Stimulated activated CD4-positive, alpha-beta T cell treated with anti-CD3 and anti-CD28 coated beads, Interleukin-1b, Interleukin-23, amount 100 ng/mL, for 48 hours (primary cell): ENCODE measurements at places on chromosomes 2 and 18.

GRCh38 chr2:67985586-67985985 is 77.2 kb downstream of the C1D start:
- DNase-seq = no peak

- DNase-seq = no peak
These were observed 100.3 kb downstream of the DPP10 start for GRCh38 chr2:114542695-114543094.

- DNase-seq = peak; percentile 62
These were observed 73.9 kb downstream of the ARL4C start for GRCh38 chr2:234422981-234423431.

DNA sequence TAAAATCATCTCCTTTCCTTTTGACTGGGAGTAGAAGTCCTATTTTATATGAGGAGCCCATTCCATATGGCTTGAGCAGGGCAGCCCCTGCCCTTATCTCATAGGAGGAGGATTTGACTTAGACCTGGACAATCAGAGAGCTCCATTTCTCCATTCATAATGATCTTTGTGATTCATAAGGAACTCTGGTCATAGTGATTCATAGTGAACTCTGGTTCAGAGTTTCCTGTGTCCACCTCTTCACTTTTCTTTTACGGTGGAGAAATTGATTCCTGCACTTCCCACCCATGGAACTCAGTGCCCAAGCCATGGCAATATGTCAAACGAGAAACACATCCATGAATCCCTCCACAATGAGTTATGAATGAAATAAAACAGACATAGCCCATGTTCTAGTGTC is 12.8 kb upstream of the MYO3B start:
- no peak for DNase-seq

DNA sequence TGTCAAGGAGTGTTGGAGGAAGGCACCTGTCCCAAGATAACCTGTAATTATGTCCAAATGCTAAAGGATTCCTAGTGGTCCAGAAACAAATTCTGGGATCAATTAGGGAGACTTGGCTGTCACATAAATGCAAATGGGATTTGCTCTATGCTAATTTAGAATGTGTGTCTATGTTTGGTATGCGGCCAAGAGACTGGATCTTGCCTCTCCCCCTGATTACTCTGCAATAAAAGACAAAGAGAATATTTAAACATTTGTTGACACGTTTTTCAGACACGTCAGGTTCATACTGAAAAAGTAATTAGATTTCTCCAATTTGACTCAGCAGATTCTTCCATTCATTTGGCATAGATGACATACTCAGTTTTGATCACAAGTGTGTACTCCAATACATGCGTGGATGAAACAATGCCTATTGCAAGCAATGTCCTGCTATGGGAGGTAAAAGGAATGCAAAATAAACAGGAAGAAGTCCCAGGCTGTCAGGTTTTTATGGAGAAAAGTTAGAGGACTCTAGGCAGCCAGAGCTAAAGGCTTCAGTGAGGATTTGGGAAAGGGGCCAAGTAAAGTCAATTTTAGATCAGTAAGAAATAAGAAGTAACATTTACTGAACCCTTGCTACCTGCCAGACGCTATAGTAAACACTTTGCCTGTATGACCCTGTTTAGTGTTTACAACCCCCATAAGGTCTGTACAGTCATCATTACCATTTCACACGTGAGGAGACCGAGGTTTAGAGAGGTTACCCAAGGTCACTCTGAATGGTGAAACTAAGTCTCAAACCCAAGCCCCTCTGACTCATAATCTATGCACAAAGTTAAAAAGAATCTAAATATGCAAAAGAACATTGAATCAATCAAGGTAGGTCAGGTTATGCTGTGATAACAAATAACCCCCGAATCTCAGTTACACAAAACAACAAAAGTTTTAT is 7.8 kb downstream of the ANTXR1 start:
- no peak for DNase-seq

DNA sequence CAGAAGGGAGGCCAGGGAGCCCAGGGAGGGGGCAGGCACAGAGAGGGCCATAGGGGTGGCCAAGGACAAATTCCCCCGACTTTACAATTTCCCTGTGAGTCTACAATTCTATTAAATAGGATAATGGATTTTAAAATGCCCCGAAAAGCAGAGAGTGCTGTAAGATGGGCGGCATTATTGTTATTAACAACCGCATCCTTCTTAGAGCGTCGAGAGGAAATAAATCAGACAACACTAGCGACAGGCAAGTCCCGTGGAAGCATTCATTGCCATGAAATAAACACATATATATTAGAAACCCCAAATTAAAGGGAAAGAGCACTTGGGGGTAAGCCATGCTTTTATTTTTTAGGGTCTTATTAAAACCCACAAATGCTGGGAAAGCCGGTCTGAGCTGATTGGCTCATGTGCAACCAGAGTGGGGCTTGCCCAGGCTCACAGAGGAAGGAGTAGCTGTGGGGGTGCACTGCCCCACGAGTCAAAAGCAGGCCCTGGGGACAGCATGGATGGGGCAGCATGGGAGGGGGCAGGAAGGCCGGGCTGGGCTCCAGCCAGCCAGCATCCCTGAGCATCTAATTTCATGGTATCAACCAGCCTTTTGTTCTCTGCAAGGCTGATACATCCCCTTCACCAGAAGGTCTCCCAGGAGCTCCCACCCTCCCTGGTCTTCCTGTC is 187.1 kb downstream of the CELF4 start:
- DNase-seq = no peak

DNA sequence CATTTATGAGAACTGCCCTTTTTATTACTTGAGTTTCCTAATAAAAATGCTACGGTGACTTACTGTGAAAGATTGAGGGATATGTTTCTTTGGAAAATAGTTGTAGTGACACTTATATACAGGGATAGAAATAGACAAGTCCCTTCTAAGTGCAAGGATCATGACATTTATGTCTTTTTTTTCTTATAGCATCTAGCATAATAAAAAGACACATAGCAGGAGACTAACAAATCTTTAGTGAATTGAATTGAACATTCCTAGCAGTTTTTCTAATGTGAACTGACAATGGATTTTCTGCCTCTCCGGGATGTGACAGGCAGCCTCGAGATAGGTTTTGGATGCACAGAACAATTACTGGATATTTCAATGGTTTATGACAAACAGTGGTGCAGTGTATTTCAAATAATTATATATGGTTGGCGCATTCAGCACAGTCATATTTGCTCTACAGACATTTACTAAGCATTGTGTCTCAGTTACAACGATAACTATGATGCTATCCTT is 562.8 kb downstream of the ADCYAP1 start:
- no peak for DNase-seq

- no peak for DNase-seq
These were observed 522.9 kb upstream of the TNP1 start for GRCh38 chr2:217382794-217383193.

GRCh38 chr2:62540408-62541168 is 34.6 kb upstream of the TMEM17 start:
- DNase-seq = no peak

DNA sequence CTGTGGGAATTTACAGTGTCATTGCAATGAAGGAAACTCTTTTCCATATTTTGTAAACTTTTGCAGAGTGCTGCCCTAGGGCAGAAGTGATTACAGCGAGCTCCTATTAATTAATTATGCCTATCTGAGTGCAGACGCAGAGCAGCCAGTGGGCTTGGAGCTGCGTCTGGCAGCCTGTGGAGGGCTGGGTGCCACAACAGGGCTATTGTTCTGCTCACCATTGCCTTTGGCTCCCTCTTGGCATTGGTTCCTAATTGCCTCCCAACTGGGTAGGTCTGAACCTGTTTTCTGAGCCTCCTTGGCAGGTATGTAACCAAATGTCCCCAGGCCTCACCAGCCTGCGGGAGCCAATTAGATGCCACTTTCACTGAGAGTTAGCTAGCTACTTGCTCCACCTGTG is 25.6 kb upstream of the ITGB6 start:
- DNase-seq = no peak

- no peak for DNase-seq
These were observed 209.5 kb upstream of the TWIST2 start for GRCh38 chr2:238638100-238638981.

DNA sequence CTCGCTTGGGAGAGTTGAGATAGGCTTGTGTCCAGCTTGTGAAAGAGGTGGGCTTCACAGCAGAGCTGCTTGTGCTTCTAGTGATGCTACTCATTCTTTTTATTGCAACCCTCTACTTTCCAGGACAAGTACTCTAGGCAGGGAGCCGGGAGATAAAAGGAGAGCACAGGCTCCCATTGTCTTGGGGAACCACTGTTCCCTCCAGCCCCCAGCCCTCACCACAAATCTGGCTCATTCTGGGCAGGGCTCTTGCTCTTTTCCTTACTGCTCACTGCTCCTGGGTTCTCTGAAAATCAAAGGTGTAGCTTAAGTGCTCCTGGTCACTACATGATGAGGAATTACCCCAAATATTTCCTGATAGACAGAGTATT is 81.4 kb downstream of the CABYR start:
- DNase-seq = no peak

- no peak for DNase-seq
These were observed 28.5 kb downstream of the SERPINB11 start for GRCh38 chr18:63731215-63731614.

GRCh38 chr2:198371921-198372543 is 567.6 kb downstream of the PLCL1 start:
- DNase-seq = no peak

- no peak for DNase-seq
These were observed 27.1 kb downstream of the MCFD2 start for GRCh38 chr2:46888421-46888952.

GRCh38 chr2:103879101-103879500 is 974.8 kb upstream of the POU3F3 start:
- no peak for DNase-seq

- DNase-seq = no peak
These were observed 518.4 kb upstream of the SPHKAP start for GRCh38 chr2:228699888-228700287.

DNA sequence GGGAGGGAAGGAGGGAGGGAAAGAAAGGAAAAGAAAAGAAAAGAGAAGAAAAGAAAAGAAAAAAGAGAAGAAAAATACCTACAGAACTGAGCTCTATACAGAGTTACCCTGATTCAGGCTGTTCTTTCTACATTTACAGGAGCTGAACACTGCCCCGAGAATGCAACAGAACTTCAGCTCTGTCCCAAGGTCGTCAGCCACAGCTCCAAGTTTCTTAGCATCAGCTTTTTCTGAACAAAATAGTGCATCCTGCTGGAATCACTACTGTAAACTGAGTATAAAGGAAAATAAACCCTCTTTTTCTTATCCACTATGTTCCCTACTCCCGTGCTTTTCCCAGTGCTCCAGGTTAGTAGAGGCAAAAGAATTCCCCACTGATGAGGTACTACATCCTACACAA is 4.7 kb upstream of the PPP4R1 start:
- no peak for DNase-seq

DNA sequence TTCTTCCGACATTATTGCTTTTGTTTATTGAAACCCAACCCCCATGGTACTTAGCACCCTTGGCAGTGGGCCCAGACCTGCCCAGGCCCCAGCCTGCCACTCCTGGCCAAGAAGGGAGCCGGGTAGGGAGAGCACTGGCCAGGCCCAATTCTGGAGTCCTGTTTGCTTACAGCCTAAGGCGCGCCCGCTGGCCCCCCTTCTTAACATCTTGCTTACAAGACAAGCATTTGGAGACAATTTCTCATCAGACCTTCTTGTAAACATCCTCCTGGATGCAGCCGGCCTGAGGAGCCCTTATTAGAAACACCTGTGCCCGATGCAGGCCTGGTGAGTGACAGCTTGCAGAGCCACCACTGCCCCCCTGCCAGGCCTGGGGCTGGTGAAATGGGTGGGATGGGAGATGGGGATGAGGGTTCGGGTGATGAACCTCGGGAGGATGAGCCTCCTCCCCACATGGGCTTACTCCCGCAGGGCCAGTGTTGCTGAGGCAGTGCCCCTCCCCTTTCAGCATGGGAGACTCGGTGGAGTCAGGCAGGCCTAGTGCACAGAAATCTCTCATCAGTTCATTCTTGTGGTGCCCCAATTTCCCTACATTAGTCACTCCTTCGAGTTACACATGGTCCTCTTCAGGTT is 217.5 kb downstream of the CYP26B1 start:
- DNase-seq = no peak

- DNase-seq = no peak
These were observed 17.0 kb downstream of the RTN4 start for GRCh38 chr2:55033076-55033742.

GRCh38 chr2:186862869-186863709 is 14.1 kb upstream of the ZSWIM2 start:
- no peak for DNase-seq

DNA sequence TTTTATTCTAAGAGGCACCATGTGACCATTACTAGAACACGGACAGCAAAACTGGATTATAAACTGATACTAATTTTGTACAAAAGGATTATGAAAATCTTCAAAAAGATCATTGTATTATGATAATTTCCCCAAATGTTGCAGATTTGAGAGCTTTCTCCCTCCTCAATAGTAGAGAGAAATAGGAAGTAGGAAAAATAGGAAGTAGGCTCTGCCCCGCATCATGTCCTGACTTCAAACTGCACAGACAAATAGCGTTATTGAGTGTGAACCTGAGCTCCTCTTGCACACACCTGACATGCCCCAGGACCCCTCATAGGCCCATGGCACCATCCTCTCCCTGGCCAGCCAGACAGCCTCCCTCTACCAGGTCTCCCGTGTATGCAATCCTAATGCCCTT is 25.4 kb downstream of the CHRNA1 start:
- DNase-seq = no peak

DNA sequence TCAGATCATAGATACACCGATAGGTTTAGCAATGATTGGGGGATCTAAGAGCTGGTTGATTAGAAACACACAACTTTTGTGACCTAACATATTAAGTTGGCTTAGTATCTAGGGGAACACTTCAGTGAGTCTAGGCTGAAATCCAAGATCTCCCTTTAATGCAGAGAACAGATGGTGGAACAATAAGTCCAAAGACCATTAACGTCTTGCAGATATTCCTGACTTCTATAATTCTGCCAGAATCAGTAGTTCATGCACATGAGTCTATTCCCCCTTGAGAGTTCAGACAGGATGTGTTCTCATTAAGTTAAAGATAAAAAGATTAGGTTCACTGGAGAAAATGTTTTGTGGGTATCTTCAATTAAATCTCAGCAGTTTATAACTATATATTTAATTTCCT is 506.5 kb downstream of the TSN start:
- no peak for DNase-seq

DNA sequence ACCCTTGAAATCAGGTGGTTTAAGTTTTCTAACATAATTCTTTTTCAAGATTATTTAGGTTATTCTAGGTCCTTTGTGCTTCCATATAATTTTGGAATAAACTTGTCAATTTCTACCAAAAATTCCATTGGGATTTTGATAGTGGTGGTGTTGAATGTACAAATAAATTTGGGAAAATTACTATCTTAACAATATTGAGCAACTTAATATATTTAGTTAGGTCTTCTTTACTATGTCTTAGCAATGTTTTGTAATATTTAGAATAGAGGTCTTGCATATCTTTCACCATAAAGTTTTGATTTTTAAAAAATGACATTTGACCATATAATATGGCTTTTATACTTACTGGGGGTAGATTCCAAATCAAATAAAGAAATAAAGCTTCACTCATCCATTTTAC is 34.0 kb upstream of the CTIF start:
- DNase-seq = no peak

- DNase-seq = no peak
These were observed at the start of gene AQP4 for GRCh38 chr18:26865557-26865956. Gene AQP4 (minus strand): TSS chr18:26865707. CDS start chr18:26865689, 18 bp downstream.

- no peak for DNase-seq
These were observed 88.7 kb downstream of the KLHL14 start for GRCh38 chr18:32684096-32684495.

- DNase-seq = no peak
These were observed 199.7 kb upstream of the RAB6C start for GRCh38 chr2:129779783-129780182.
